ENCODE measurements at places on chromosomes 6 and 20.

DNA sequence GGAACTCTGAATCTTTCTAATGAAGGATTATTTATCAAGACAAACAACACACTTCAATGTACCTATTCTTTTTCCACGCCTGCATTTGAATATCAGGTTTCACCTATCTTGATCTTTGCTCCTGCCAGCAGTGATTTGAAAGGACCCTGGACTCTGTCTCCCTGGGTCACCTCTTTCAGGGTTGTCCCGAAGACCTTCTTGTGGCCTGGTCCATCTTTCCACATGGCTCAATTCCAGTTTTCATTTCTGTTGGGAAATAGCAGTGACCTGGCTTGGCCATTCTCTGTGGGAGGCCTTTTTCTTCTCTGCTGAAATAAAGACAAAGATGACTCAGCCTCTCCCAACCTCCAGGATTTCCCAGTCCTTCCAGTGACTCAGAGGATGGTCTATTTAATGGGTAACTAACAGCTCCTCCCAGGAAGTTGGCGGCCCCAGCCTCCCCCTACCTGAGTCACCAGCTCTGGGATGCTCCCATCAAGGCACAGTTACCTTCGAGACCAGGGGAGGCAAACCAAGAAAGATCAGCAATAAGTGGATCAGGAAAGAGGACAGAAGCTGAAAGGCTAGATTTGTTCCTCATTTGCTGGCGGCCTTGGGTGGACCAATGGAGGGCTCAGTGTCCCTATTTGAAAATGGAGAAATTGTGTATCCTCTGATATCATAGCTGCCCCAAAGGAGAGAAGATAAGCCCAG, 120.2 kb upstream of the RNF24 start:
- DNase-seq, result no peak

DNA sequence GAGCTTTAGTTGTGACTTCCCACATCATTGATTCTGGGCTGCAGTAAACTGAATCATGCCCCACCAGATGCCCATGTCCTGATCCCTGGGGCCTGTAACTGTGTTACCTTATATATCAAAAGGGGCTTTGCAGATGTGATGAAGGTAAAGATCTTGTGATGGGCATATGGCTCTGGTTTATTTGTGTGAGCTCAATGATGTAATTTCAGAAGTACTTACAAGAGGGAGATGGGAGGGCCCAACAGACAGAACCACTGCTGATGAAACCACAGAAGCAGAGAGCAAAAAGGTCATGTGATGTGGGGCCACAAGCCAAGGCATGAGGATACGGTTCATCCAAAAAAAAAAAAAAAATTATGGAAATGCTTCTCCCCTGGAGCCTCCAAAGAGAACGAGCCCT, 118.7 kb downstream of the TOX2 start:
- DNase-seq, result no peak

GRCh38 chr6:50145125-50145524, 95.4 kb upstream of the DEFB112 start:
- no peak for DNase-seq

- DNase-seq, result peak; percentile 80
Observed at GRCh38 chr20:23441850-23442313, 2.4 kb downstream of the CSTL1 start.

DNA sequence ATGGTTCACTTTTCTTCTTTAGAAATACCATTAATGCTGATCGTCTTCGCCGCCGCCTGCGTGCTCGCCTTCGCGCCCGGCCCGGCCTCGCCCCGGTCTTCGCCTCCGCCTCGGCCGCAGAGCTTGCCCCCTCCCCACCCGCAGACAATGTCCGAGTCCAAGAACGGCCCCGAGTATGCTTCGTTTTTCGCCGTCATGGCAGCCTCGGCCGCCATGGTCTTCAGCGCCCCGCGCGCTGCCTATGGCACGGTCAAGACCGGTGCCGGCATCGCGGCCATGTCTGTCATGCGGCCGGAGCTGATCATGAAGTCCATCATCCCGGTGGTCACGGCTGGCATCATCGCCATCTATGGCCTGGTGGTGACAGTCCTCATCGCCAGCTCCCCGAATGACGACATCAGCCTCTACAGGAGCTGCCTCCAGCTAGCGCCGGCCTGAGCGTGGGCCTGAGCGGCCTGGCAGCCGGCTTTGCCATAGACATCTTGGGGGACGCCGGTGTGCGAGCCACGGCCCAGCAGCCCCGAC, 4.8 kb upstream of the PRPH2 start:
- no peak for DNase-seq

DNA sequence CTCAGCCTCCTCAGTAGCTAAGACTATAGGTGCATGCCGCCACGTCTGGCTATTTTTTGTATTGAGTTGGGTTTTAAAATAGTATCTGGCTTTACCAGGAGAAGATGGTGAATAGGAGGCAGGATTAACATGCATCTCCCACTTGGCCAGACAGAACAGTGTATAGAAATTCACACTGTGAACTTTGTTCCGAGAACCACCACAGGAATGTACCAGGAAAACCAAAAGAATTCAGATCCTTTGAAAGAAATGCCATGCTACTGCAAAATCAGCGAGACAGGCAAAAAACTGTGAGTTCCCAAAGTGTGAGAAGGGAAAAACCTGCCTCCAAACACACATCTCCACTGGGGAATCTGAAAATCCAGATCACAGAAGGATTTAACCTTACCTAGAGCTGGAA, 327.6 kb downstream of the NKAIN2 start:
- no peak for DNase-seq

DNA sequence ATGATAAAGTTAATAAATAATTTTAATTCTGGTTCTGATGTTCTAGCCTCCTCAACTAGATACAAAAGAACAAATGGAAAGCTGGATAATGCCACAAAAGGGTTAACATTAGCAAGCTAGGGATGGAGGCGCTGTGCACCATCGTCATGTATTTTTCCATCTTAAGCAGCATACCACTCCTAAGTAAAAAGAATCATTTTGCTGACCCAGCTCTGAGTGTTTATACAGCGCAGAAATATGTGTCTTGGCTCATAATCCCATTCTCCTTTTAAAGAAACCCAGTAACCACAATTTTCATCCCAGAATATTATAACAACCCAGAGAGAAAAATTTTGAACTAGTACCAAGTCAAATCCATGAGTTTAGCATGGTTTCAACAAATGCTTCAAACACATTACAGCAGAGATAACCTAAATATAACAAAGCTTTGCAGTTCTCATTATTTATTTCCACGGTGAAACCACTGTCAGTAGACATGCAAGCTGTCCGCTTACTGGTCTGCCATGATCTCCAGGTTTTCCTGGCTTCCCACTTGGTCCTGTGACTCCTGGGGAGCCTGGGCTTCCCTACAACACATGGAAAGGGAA, 111.1 kb downstream of the COL12A1 start:
- no peak for DNase-seq

GRCh38 chr20:34710568-34710839, 6.4 kb downstream of the TP53INP2 start:
- DNase-seq, result no peak

GRCh38 chr6:75656479-75656878, 54.8 kb downstream of the SENP6 start:
- no peak for DNase-seq

- no peak for DNase-seq
Observed at GRCh38 chr6:41037107-41037900, 1.7 kb downstream of the UNC5CL start.

GRCh38 chr6:15403094-15403755, 157.4 kb downstream of the JARID2 start:
- DNase-seq, result no peak

DNA sequence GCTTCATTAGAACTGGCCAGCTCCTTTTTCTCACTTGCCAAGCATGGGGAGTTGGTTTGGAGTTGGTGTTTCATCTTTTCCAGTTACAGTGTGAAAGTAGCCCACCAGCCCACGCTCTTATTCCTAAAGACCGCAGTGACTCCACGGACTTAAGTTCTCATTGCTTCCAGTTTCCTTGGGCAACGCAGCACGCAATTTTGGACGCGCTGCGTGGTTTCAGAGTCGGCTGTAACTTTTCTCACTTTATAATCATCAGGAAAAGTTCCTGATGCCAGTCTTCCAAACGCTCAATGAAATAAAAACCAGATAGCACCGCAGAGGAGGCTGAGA, 381 bp upstream of the PEX7 start:
- peak; percentile 50 for DNase-seq

- DNase-seq, result peak; percentile 15
Observed at GRCh38 chr20:7358670-7359069, 581.6 kb downstream of the HAO1 start.

DNA sequence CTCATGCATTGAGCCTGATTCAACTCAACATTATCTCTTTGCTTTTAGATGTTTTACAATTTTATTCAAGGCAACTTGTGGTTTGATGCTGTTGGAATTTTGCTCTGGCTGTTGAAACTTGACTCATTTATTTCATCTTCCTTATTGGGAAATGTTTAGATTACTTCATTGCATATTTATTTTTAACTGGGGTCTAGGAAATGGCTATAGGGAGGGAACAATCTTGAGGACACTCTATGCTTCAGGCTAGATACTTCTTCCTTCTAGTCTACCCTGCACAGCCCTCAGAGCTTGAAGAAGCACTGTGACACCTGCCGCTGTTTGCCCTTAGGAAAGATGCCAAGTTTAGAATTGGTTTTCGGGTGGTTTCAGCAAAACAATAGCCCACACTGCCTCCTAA, 183.4 kb downstream of the ADGRG6 start:
- DNase-seq, result no peak
